Tibial nerve (tissue), 4 donors: ENCODE measurements at places on chromosomes 1 and 21.

DNA sequence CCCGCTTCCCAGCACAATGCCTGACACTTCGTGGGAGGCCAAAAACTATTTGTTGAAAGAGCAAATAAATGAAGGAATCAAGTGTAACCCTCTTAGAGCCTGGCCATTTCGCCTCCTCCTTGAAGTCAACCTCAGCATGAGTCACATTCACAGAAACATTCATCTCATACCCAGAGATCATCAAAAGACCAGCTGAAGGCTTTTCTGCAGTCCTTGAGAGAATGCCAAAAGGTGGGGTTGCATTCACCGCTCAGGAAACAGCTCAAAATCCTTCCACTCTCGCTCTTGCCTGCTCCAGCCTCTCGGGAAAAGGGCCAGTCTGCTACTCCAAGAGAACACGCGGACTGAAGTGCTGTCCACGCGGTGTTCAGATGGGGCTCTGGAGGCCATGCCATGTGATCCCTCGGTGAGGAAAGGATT, 90.0 kb downstream of the VWA5B1 start:
- no peak for DNase-seq

- no peak for DNase-seq
These were observed 55.9 kb downstream of the SIK1 start for GRCh38 chr21:43370888-43371570.

DNA sequence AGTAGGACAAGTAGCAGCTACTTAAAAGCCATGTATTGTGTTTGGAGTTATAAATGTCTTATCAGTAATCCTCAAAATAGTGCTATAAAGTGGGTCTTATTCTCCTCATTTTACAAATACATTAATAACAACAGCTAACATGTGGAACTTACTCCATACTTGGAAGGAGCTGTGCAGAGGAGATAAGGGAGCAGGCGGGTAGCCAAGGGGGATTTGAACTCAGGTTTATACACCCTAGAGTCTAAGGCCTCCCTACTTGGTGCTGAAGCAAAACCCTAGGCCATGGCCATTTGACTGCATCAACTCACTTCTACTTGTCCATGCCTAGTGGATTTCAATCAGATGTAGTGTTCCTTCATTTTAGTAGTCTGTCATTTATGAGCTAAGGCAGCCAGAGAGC, 72.1 kb downstream of the LMO4 start:
- no peak for DNase-seq

- DNase-seq: no peak
These were observed 84.7 kb downstream of the PHTF1 start for GRCh38 chr1:113674591-113674990.

DNA sequence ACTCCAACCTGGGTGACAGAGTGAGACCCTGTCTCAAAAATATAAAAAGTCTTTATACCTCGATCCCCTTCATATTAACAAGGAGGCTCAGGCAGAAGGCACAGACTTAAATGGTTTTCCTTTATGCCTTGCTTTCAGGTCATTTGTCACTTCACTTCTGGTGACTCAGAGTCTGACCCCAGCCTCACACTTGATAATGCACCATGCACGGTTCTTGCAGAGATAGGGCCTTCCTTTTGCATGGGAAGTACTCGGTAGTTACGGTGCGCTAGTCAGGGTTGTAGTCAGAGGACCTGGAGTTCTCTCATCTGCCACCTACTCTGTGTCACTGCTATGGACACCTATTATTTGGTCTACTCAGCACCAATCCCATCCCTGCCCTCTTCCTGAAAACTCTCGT, 43.6 kb upstream of the BMP8B start:
- no peak for DNase-seq

GRCh38 chr1:88175631-88176226, 508.3 kb upstream of the PKN2 start:
- DNase-seq: no peak

DNA sequence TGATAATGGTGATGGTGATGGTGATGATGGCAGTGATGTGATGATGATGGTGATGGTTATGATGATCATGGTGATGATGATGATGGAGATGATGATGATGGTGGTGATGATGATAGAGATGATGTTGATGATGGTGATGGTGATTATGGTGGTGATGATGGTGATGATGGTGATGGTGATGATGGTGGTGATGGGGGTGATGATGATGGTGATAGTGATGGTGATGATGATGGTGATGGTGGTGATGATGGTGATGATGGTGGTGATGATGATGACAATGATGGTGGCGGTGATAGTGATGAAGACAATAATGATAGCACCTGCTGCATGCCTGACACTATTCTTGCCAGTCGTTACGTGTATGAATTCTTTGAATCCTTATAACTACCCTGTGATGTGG, 317.9 kb upstream of the AJAP1 start:
- DNase-seq: no peak

DNA sequence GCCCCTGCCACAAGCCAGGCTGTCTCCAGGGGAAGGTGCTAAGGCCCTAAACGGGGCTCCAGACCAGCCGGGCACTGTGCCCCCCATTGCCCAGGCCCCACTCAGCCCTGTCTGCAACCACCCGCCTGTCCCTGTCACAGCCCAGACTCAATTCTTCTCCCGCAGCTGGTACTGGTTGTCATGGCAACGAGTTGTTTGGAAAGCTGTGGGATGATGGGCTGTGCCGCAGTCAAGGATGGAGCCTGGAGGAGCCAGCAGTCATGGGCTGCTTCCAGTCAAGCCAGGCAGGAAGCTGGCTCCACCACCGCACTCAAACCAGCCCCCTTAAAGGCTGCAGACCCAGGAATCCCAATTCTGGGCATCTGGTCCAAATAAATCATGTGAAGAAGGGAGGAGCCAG, 4.2 kb downstream of the SPOCD1 start:
- no peak for DNase-seq

DNA sequence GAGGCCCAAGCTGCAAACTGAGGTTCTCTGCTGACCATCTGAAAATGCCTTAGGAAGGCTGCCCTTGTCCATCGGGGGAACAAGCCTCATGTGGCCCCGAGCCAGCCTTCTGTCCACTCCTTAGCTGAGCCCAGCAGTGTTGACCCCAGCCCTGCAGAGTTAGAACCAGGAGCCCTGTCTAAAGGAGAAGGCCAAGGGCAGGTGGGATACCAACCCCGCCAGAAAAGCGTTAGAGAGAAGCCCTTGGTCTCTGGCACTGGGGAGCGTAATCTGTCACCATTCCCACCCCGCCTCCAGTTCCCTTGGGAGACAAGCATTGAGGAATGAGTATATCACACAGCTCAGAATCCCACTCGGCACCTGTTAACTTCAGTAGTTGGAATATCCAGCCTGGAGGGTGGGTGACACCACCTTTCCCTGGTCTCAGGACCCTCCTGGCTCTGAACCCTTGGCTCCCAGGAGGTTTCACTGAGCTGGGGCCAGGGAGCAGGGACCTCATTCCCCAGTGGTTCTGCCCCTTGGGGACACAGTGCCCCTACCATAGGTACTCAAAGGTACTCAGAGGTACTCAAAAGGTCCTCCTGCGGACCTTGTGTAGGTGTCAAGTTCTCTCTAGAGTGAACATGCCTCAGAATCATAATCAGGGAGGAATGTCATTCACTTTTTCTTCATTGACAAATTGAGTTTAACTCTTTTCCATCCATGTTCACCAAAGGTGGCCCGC, 16.4 kb downstream of the ETS2 start:
- no peak for DNase-seq
